Thyroid gland (tissue), 4 donors: ENCODE measurements at places on chromosomes 4 and X. TPM values are rescaled to one million over a fixed set of nuclear protein-coding genes. Genes with fewer than 3 reads are reported as not detected.

The OPHN1 gene
- 10.3 TPM for total RNA-seq

- peak; percentile 81 for DNase-seq
Measured at GRCh38 chrX:39813631-39814277, 284.0 kb downstream of the BCOR start.

- DNase-seq, result no peak
Measured at GRCh38 chr4:158056689-158057245, 116.1 kb downstream of the GASK1B start.

DNA sequence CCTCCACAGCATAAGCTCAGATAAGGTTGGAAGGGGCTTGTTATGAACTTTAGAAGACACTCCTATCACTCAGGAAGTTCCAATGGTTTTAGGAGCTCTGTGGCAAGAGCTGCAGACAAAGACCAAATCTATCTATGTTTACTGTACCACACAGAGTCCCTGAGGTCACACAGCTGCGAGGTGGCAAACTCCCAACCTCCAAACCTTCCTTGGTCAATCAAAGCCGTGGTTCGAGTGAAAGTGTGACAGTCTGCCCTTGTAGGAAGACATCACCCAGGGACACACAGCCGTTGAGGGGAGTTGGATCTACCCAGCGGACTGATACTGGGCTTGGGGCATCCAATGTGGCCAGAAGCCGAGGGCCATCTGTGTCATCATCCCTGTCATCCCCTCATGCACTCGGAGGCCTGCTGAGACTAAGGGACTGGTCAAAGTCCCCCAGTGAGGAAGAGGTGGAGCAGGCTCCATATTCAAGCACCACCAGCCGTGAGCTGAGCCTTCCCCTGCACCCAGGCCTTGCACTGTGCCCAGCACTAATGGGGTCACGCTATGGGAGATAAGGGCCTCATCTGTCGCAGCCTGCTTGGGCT is 26.8 kb downstream of the MAN2B2 start:
- no peak for DNase-seq

DNA sequence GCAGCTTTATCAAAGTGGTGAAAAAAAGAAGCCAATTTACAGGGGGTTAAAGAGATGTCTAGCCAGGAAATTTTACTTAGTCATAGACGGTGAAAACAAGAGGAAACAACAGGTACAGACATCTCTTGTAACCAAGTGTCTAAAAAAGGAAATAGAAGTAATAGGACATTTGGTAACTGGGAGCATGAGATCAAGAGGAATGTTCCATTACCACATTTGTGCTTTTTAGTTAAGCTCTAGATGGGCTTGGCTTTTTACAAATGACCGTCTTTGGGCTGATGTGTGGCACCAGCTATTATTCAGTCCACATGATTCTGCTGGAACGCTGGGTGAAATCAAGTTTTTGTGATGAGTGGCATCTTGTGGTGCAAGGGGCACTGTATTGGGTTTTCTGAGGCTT is 179.5 kb downstream of the SMIM20 start:
- no peak for DNase-seq

DNA sequence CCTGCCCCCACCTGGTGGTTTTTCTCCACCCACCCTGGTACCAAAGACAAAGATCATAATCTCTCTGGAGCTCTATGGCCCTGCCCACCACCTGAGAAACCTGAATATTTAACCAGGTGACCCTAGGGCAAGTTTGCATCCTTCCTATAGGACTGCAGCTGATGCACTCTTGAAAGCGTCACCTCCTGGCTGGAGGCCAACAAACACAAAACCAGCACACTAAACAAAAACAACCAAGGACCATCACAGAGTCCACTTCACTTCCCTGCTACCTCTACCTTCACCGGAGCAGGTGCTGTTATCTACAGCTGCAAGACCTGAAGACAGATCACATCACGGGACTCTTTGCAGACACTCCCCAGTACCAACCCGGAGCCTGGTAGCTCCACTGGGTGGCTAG is 296.7 kb upstream of the FGF13 start:
- DNase-seq, result no peak

GRCh38 chr4:120865985-120866384 is 56.5 kb downstream of the PRDM5 start:
- peak; percentile 56 for DNase-seq

DNA sequence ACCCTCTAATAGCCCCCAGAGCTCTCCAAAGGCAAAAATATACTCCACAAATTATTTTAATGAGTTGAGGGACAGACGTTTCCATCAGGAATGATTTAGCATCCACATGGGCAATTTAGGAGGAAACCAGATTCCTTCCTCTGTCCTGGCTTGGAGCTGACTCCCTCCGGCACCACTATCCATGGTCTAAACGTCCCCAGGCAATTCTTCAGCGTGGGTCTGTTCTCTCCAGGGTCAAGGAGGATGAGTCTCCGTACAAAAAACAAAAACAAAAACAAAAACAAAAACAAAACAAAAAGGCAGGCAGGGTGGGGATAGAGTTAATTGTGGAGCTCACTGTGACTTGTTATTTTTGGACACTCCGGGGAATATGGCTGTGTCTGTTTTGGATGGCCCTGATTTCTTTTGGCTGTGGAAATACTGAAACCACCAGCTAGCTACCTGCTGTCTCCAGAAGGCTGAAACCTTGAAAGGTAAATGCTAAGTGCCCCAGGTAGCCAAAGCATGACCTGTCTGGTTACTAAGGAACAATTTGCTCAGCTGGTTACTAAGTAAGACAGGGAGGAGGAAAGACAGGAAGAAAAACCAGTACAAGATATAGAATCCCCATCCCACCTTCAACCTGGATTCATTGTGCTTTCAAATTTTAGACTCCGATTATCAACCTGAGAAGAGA is 419.1 kb upstream of the LCORL start:
- no peak for DNase-seq

DNA sequence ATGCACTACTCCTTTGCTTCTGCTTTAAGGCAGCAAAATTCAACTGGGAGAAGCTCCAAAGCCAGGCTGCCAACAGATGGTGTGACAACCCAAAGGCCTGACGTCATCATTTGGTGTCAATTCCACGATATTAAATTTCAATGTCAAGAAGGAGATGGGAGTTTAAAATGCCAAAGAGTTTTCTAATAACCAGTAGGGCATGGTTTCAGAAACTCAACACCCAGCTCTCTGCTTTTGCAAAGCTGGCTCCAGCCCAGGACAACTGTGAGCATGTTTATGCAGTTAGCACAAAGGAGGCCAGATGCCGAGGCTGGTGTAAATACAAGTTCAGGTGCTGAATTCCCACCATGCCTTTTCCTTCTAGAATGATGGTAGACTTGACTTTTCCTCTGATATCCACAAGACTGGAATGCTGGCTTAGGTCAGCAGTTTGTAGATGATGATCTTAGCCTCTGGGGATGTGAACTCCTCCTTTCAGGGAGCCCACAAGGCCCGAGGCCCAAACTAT is 67.3 kb downstream of the AFAP1 start:
- peak; percentile 61 for DNase-seq

GRCh38 chr4:61440321-61440720 is 240.2 kb downstream of the ADGRL3 start:
- no peak for DNase-seq

The HAUS3 gene
- 30.0 TPM for total RNA-seq

- DNase-seq, result no peak
Measured at GRCh38 chr4:13483136-13483767, 888 bp downstream of the RAB28 start.

GRCh38 chr4:172716291-172716690 is 452.3 kb upstream of the GALNT7 start:
- no peak for DNase-seq

DNA sequence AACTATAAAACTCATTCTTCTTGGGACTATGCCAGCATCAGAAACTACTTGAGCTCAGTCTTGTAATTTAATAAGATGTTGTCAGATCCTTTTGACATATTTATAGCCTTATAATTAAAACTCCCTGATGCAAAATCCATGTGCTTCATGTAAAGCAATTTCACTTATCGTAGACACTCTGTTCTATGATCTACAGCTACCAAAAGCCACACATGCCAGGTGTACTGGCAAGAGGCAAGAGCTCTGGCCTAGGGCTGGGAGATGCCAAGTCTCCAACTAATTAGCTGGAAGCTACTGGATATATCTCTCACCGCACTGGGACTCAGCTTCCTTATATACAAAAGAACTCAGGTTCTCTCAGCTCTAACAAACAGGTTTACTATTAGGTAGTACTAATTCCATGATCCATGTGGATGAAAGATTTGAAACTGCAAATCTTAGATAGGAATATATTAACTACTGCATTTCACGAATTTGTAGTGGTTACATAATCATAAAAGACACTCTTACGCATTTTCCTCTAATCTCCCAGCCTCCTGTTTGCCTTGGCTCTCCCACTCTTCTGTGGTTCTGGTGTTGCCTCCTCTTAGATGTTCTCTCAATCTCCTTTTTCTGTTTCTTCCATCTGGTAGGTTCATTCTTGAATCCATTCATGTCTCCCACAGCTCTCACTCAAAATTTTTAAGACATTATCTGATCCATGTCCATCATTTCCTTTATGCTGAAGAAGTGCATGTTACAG is 103.0 kb downstream of the HHIP start:
- no peak for DNase-seq

The TMSB4X gene
- total RNA-seq, result 854 TPM

DNA sequence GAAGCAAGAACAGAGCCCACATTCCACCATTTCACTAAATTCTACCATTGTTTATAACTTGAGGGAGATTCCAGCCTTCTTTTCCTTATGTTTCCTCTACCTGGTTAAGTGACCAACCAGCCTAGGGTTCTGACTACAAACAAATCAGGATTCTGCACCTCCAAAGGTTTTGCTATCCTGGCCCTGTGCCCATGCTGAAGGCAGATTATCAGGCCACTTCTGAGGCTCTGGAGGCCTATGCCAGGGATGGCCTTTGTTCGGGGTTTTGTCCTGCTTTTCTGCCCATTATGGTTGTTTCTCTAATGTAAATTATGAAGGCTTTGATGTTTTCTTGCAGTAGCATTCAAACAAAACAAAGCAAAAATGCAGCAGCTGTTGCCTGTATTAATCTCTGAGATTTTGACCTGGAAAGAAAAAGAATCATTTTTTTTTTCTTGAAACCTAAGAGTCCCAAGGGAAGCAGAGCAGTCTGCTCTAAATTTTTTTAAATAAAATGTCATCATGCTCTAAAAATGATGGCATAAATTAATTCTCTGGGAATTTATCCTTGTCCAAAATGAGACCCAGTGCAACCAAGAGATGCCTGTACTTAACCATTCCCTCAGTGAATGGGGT is 55.6 kb downstream of the RNF150 start:
- DNase-seq, result peak; percentile 9

- no peak for DNase-seq
Measured at GRCh38 chr4:86556791-86557415, 37.2 kb upstream of the PTPN13 start.

The CXorf49 gene
- total RNA-seq, result not detected

DNA sequence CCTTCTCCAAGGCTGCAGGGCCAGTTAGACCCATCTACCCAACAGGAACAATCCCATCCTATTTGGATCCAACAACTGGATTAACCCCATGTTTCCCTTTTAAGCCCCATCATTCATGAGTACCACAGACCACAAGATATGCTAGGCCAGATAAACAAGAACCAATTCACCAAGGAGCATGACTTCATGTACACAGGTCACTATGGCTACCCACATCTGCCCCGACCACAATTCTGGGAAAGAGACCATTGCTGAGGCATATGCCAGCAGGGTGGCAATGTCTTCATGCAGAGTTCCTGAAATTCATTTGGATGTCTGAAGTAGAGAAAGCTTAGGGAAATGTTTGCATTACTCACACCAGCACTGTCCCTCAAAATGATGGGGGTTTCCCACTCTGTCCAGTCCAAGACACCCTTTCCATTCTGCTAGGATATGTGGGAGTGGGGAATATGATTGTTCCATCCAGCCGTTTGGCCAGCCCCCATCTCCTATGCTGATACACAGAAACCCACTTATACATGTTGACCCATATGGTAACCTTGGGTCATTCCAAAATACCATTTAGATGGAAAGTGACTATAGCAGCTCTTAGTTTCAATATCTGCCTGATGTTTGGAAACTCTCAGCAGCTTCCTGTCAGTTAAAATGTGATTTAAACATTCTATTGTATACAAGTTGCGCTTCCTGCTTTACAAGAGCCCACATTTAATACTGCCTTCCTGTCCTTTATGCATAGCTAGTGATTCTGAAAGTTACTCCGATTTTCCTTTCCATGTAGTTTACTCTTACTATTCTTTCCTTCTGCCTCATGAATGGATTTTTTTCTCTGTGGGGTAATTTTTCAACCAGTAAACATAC is 129.0 kb downstream of the AMMECR1 start:
- no peak for DNase-seq

The SH2D1A gene
- 1.7 TPM for total RNA-seq

- no peak for DNase-seq
Measured at GRCh38 chrX:153576961-153577360, 22.0 kb downstream of the CCNQ start.

DNA sequence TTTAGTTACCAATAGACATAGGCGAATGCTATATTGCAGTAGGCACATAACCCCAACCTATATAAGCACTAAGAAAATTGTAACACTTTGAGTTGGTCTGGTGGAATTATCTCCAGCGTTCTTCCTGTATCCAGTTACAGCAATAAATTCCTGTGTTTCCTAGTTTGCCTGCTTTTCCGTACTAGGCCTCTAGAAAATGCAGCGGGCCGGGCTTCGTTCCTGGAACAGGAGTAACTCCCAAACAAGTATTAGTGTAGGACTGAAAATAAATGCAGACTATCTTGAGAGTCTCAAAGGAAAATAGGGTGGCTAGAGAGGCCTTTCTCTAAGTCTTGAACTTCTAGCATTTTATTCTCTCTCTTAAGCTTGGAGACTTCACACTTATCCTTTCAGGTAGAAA is 159.8 kb downstream of the OR13H1 start:
- no peak for DNase-seq

GRCh38 chr4:27318740-27319139 is 458.1 kb downstream of the STIM2 start:
- DNase-seq, result no peak

DNA sequence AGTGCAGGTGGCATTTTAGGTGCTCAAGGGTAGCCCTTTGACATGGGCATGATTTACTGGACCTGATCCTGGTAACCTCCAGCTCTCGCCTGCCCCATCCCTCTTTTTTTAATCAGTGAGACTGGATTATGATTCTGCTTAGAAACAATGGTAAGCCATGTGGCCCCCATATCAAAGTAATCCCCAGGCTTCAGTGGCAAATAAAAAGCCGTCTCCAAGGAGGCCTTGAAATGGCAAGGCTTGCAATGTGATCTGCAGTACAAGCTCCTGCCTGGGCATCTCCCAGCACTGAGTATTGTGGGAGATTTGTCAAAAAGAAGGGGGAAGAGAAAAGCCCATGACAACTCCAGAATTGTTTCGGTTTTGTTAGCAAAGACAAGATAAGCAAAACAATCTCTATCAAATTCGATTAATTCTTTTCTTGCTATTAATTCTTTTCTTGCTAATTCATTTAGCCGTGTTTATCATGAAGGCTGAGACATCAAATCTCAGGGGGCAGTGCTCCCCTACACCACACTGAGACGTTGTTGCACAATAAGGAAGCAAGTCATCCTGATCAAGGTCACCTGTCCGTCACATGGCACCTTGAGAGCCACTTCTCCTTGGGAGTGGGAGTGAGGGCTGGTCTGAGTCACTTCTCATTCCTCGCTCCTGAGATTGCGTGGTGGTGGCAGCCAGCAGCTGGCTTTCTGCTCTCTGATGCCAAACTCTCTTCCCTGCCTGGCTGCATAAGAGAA is 312.7 kb upstream of the GATB start:
- peak; percentile 93 for DNase-seq

The NLGN4X gene
- 0.93 TPM for total RNA-seq
